ENCODE measurements at places on chromosomes 3 and 15. TPM values are rescaled to one million over a fixed set of nuclear protein-coding genes. Genes with fewer than 3 reads are reported as not detected.

DNA sequence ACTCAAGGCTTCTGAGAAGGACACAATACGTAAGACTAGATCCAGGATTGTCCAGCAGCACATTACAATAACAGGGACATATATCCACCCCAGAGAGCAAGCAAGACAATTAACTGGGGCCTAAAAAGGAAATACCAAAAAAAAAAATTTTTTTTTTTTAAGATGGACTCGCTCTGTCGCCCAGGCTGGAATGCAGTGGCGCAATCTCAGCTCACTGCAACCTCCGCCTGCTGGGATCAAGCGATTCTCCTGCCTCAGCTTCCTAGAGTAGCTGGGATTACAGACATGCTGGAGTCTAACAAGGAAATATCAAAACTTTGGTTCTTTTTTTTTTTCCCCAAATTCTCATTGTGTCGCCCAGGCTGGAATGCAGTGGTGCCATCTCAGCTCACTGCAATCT, 28.8 kb upstream of the IMPDH2 start:
- no peak overlapping the region for H3K4me3 ChIP-seq
- no peak for DNase-seq
- H3K27me3 ChIP-seq: no peaks in the 10 kb centered on the region
- no peak overlapping the region for H3K27ac ChIP-seq

DNA sequence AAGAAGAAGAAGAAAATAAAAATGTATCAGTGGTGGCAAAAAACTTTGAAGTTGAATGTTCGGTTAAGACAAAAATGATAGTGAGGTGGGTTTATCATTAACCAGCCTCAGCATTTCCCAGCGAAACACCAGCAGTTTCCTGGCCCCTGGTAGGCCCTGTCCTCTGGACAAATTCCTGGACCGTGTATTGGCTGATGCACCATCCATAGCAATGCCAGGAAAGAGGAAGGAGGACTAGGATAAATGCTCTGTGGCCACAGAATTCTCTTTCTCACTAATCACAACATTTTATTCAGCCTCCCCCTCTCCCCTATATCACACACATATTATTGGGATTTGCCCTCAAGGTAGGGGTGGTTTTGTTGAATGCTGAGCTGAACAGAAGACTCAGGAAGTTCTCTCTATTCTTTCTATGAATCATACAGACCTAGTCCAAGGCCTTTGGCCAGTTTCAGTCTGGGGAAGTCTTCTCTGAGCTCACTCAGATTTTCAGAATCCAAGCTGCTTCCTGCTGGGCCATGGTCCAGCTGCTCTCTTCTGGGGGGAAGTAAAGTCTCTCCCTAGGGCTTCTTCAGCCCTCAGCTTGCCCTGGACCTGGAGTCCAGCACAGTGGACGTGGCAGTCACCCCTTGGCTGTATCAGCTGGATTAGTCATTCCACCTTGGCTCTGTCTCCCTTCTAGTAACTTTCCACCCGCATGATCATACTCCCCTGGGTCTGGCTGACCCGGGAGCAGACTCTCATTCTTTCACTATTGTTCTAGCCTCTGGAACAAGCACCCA, 27.6 kb downstream of the SLC28A1 start:
- no peaks in the 10 kb centered on the region for H3K36me3 ChIP-seq
- no peak overlapping the region for H3K4me3 ChIP-seq
- H3K27me3 ChIP-seq: no peaks in the 10 kb centered on the region
- H3K27ac ChIP-seq: no peak overlapping the region
- no peaks in the 10 kb centered on the region for H3K4me1 ChIP-seq

DNA sequence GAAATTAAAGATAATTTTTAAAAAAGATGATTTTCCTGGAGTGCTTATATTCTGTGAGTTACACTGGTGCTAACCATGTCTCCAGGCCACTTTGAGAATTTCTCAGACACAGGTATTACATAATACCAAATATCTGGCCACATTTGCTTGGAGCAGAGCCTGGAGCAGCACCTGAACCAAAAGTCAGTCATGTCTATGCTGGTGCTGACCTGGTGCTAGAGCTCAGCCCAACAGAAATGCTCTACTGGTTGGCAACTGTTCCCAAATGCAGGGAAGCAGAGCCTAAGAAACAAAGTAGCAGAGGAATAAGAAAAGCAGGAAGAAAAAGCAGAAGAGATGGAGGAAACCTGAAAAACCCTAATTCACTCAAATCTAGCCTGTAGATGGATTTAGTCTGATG, 135.7 kb upstream of the SLC7A14 start:
- DNase-seq: no peak
- H3K27ac ChIP-seq: no peak overlapping the region
- no peaks in the 10 kb centered on the region for H3K4me1 ChIP-seq
- no peak overlapping the region for H3K4me3 ChIP-seq
- no peaks in the 10 kb centered on the region for H3K36me3 ChIP-seq

DNA sequence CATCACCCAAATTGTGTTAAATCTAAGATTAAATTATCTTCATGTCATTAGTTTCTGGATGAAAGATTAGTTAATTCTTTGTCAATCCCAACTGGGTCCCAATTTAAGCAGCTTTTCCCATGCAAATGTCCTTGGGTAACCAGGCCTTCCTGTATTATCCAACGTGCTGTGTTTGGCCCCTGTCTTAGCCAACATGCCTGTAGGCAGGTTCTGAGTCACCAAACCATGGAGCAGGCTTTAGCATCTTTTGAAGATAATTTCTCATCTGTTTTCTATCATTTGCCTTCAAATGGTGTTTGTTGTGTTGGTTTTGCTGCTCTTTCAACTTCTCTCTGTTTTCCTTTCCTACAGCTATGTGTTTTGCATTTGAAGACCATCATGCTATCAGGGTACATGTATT, 216.2 kb downstream of the ITPR1 start:
- DNase-seq: no peak
- no peaks in the 10 kb centered on the region for H3K4me1 ChIP-seq
- peaks cover 15% of the 10 kb centered on the region for H3K36me3 ChIP-seq
- no peaks in the 10 kb centered on the region for H3K27me3 ChIP-seq
- no peak overlapping the region for H3K4me3 ChIP-seq

DNA sequence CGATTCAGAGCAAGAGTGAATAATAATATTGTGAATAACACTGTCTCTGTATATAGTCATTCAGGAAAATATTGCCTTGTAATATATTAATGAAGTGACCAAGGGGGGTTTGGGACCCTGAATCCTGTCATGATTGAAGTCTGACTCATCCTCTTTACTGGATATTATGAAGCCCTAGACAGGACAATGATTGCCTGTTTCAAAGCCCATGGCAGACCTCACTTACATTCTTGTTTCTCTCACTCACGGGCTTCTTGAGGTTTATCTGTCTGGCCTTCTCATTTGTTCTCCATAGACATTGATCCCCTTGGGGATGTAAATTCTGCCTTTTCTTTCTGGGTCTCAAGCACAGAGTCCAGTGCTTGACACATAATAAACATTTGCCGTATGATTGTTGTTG, 449.3 kb upstream of the THRB start:
- no peak overlapping the region for H3K4me3 ChIP-seq
- H3K36me3 ChIP-seq: no peaks in the 10 kb centered on the region
- H3K27me3 ChIP-seq: no peaks in the 10 kb centered on the region

DNA sequence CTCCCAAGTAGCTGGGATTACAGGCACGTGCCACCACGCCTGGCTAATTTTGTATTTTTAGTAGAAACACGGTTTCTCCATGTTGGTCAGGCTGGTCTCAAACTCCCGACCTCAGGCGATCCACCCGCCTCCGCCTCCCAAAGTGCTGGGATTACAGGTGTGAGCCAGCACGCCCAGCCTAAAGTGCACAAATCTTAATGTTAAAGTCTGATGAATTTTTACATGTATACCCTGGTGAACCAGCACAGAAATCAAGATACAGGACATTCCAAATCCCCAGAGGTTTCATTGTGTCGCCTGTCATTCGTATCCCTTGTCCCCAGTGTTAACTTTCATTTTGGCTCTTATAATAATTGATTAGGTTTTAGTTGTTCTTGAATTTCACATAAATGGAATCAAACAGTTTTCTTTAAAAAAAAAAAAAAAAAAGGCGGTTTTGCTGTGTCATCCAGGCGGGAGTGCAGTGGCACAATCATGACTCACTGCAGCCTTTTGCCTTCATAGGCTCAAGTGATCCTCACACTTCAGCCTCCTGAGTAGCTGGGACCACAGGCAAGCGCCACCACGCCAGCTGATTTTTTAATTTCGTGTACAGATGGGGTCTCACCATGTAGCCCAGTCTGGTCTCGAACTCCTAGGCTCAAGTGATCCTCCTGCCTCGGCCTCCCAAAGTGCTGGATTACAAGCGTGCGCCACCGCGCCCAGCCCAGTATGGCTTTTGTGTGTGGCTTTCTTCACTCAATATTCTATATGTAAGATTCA, 1.5 kb upstream of the TM4SF19 start:
- H3K36me3 ChIP-seq: no peaks in the 10 kb centered on the region
- DNase-seq: no peak
- no peak overlapping the region for H3K4me3 ChIP-seq
- H3K27ac ChIP-seq: no peak overlapping the region

DNA sequence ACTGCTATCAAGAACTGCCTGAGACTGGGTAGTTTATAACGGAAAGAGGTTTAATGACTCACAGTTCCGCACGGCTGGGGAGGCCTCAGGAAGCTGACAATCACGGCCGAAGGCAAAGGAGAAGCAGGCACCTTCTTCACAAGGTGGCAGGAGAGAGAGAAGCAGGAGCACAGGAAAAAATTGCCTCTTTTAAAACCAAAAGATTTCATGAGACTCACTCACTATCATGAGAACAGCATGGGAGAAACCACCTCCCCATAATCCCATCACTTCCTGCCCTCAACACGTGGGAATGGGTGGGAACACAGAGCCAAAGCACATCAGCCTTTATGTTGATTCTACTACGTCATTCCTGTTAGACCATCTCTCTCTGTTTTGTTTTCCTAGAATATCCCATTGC, 650.9 kb upstream of the SEMA6D start:
- no peaks in the 10 kb centered on the region for H3K4me1 ChIP-seq
- no peak overlapping the region for H3K27ac ChIP-seq
- H3K27me3 ChIP-seq: no peaks in the 10 kb centered on the region
- no peak for DNase-seq

- H3K27me3 ChIP-seq: no peaks in the 10 kb centered on the region
- H3K27ac ChIP-seq: no peak overlapping the region
- H3K4me3 ChIP-seq: no peak overlapping the region
Measured at GRCh38 chr15:95470529-95470928, 860.0 kb upstream of the NR2F2 start.

DNA sequence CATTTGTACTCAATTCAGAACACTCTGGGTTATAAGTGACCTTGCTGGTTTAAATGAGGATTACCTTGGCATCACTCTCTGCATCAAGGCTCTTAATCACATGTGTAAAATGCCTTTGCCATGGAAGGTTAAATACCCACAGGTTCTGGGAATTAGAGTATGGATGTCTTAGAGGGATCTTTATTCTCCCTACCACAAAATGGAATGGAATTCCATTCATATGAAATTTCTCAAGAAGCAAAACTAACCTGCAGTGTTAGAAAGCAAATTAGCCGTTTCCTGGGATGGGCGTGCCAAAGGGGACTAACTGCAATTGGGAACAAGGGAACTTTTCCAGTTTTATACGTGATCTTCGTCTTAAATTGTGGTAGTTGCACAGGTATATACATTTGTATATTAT, 39.8 kb downstream of the TBL1XR1 start:
- no peaks in the 10 kb centered on the region for H3K4me1 ChIP-seq
- DNase-seq: no peak
- no peaks in the 10 kb centered on the region for H3K36me3 ChIP-seq
- no peak overlapping the region for H3K4me3 ChIP-seq

- H3K4me3 ChIP-seq: no peak overlapping the region
- no peaks in the 10 kb centered on the region for H3K27me3 ChIP-seq
- H3K27ac ChIP-seq: no peak overlapping the region
- H3K4me1 ChIP-seq: no peaks in the 10 kb centered on the region
Measured at GRCh38 chr15:65971741-65971995, 102.4 kb downstream of the RAB11A start.

DNA sequence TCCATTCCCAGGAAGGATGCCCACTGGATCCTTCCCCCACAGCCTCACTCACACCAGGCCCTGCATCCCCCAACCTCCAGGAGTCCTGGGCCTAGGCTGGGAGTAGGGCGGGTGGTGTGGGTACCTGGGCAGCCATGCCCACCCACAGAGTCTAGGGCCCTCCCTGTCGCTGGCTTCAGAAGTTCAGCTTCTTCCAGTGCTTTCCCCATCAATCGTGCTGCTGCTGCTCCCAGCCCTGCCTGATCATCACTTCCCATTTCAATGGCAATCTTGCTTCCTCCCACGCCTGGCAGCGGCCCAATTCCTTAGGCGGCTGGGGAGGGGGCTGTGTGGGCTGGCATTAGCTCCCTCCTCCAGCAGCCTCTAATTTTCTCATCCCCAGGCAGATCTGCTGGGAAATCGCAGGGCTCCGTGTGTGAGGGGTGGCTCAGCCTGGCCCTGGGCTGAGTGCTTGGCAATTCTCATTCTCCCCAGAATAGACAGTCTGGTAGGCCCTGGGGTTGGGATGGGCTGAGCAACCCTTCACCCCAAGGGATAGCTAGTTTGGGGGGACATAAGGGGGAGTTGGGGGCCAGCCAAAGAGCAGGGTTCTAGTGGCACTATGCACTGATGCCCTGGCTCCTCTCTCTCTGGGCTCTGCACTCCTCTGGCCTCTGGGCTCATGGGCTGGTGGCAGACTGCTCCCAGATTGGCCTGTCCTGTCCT, 66.4 kb downstream of the SCN5A start:
- no peaks in the 10 kb centered on the region for H3K27me3 ChIP-seq
- no peak overlapping the region for H3K4me3 ChIP-seq
- no peak for DNase-seq
- H3K27ac ChIP-seq: no peak overlapping the region
- no peaks in the 10 kb centered on the region for H3K4me1 ChIP-seq
- no peaks in the 10 kb centered on the region for H3K36me3 ChIP-seq

- peaks cover 13% of the 10 kb centered on the region for H3K4me1 ChIP-seq
- H3K36me3 ChIP-seq: no peaks in the 10 kb centered on the region
- H3K27me3 ChIP-seq: no peaks in the 10 kb centered on the region
Measured at GRCh38 chr3:107657971-107658370, 135.2 kb downstream of the BBX start.

DNA sequence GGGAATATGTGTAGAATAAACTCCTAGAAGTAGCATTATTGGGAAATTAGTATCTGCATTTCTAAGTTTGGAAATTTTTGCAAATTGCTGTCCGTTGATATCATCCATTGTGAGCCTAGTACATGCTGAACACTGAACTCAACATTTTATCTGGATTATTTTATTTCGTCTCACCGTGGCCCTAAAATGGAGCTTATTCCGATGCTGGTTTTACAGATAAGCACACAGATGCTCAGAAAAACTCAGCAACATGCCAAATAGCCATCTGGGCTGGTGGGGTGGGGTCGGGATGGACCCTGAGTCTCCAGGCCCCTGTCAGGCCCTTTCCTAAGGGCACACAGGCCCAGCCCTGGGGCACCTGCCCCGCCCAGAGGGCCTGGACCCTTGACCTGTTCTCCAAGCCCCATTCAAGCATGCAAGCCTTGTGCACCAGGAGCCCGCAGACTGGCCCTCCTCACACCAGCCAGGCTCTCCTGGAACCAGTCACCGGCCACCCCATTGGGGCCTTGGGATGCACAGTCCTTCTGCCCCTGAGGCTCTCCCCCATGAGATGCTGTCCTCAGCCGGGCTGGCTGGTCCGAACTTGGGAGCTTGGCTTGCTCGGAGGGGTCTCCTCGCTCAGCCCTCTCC, 20.7 kb upstream of the KLF13 start:
- H3K4me3 ChIP-seq: no peak overlapping the region
- no peak overlapping the region for H3K27ac ChIP-seq
- peaks cover 39% of the 10 kb centered on the region for H3K4me1 ChIP-seq
- no peak for DNase-seq
- H3K27me3 ChIP-seq: no peaks in the 10 kb centered on the region
- no peaks in the 10 kb centered on the region for H3K36me3 ChIP-seq

The VEPH1 gene
- polyA plus RNA-seq: not detected

The CDCP1 gene
- polyA plus RNA-seq: 1.0 TPM

The GOLGA6L10 gene
- polyA plus RNA-seq: 0.04 TPM

The FBXL22 gene
- polyA plus RNA-seq: 2.4 TPM

The C3orf49 gene
- not detected for polyA plus RNA-seq

Data from naive thymus-derived CD4-positive, alpha-beta T cell (primary cell).